ENCODE measurements at places on chromosomes 6 and 20.

DNA sequence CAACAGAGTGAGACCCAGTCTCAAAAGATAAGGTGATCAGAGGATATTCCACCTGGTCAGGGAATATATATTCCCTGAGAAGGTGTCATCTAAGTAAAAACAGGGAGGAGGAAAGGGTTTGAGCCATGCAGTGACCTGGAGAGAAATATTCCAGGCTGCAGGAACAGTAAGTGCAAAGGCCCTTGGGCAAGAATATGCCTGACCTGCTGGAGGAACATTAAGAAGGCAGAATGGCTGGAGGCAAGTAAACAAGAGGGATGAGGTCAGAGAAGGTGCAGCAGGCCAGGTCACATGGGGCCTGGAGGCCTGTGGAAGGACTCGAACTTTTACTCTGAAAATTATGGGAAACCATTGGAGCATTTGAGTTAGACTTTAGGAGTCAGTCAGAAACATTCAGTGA is 6.7 kb downstream of the DEF6 start:
- DNase-seq: no peak

DNA sequence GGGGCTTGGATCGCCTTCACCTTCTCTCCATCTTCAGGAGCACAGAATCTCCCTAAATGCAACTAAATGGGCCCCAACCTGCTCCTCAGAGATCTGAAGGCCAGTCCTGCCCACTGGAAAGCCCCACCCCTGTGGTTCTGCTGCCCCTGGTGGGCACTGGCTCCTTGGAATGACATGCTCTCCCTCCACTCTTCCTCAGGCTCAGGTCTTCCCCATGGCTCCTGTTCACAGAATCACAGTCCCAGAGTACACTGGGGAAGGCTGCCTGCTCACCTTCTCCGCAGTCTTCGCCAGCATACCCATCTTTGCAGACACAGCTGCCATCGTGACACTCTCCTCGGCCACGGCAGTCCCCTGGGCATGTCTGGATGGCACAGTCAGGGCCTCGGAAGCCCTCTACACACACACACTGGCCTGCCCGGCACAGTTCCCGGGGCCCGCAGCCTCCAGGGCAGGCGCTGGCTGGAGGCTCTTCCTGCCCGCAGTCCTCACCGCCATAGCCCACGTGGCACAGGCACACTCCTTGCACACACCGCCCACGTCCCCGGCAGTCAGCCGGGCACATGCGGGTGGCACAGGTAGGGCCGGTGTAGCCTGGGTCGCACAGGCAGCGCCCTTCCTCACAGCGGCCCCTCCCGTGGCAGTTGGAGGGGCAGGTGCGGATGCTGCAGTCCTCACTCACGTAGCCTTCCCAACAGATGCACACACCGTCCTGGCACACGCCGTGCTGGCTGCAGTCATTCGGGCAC is 13.6 kb downstream of the TNXB start:
- DNase-seq: no peak

- no peak for DNase-seq
Observed at GRCh38 chr6:4922488-4923037, 81.3 kb downstream of the RPP40 start.

GRCh38 chr6:34412016-34412415 is 13.9 kb downstream of the RPS10 start:
- DNase-seq: peak; percentile 91

DNA sequence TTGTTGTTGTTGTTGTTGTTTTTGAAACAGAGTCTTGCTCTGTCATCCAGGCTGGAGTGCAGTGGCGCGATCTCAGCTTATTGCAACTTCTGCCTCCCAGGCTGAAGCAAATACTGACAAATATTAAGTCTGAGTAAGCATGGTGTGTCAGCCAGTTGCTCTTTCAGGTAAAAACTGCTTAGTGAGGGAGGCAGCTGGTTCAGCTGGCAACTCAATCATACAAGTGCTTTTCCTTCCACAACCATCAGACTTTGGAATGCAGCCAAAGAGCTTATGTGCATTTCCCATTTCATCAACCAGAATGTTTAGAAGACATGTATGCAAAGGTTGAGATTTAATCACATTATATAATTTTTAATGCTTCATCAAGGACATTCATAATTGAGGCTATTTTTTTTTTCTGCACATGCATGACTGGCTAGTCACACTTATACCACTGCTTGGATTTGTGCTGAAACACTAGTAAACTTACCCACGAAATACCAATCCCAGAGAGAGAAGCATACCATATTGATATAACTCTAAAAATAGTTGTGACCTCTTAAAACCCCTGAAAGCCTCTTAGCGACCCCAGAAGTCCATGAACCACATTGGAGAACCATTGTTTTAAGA is 56.0 kb downstream of the CLIC5 start:
- no peak for DNase-seq

- no peak for DNase-seq
Observed at GRCh38 chr6:152879681-152880080, 103.2 kb downstream of the FBXO5 start.

GRCh38 chr6:31525932-31526591 is 2.7 kb upstream of the MCCD1 start:
- no peak for DNase-seq

DNA sequence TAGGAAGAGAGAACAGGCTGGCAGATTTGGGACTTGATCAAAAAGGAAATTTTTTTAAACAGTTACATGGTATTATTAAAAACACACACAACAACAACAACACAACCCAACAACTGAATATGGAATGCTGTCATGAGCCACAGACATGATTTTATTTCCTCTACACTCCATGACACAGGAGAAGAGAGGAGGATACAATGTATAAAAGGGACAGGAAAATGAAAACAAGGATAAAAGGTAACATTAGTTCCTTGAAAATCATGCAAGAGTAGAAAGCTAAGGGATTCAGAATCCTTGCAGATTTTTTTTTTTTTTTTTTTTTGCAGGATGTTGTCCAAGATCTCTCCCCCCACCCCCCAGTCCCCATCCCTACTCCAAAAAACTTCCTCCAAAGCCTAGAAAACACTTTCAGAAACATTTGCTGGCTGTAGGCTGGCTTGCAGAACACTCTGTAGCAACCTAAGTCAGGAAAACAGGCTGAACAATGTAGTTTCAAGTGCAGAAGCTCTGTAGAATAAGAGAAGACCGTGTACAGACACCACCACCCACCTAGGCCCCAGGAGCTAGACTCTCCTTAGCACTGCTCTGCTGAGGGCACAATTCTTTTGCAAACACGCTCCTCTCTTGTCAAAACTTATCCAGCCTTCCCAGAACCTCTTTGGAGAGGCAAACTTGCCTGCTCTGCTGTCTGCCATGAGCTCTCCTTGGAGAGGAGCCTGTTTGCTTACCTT is 845 bp downstream of the ZMYND8 start:
- DNase-seq: no peak

- no peak for DNase-seq
Observed at GRCh38 chr6:142631517-142632385, 313.2 kb downstream of the HIVEP2 start.

GRCh38 chr6:14658886-14659561 is 541.5 kb downstream of the CD83 start:
- peak; percentile 32 for DNase-seq

GRCh38 chr6:40077315-40077714 is 143.1 kb upstream of the MOCS1 start:
- no peak for DNase-seq

DNA sequence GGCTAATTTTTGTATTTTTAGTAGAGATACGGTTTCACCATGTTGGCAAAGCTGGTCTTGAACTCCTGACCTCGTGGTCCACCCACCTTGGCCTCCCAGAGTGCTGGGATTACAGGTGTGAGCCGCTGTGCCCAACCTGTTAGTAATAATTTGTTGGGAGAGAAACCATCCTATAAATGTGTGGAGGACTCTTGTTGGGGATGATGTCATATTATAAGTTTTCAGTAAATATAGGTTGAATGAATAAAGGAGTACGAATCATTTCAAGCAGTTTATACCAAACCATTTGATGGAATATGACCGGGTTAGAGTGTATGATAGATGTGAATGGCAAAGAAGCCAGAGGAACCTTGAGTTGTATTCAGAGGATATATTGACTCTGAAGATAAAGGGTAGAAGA is 240.8 kb downstream of the SAMD5 start:
- DNase-seq: no peak

DNA sequence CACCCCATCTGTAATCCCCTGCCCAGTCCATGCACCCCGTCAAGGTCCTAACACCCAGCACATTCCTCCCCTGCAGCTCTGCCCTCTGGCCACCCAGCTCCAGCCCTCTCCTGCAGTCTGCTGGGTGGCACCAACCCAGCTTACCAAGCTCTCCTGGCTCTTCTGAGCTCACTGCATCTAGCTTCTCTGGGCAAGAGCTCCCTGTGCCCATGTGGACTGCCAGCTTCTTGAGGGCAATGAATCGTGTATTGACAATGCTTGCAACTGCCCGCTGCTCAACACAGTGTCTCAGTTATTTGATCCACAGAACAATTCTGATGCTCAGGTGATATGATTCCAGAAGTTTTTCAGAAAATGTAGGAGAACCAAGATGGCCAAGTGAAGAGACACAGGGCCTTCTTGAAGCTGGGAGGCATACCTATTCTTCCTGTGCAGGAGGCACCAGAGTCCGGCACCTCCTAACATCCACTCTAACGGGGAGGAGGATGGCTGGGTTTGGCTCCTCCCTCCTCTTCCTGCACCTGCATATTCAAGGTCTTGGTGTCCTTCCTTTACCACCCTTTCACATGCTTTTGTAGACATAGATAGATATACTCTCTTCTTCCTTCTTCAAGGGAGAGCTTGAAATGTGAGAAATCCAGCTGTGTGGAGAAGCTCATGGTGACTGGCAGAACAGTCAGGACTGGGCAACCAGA is 85.6 kb downstream of the TRERF1 start:
- no peak for DNase-seq

DNA sequence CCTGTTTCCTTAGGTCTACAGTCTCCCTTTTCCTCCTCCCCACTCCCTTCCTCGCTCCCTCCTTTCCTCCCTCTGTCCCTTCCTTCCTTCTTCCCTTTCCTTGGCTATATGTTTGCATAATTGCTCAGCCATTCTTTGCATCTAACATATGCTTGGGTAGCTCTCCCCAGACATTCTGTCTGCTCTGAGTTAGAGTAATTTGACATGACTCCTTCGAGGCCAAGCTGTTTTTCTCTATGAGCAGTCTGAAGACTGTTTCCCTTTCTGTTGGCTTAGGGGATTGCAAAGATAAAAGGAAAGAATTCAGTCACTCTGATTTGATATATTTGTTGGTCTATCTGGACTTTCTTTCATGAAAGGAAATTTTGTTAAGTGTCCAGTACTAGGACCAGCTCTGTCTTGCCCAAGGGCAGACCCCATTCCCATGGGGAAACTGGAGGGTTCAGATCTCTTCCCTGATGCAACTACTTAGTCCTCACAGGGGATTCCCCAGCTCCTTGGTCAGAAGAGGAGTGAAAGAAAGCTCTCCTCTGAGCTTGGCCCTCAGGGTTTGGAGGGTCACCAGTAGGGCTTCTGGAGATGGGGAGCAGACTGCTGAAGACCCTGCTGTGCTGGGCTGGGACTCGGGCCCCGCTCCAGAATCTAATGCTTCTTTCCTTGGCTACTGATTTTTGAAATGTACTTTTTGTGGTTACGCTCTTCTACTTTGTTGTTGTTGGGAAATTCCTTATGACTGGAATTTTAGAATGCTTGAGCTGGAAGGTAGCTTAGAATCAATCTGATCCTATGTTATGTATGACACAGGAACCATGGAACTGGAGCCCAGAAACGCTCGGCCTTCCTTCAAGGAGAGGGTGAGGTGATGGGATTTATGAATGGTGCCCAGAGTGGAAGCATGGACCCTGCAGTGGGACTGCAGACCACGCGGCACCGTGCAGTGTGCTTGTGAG is 63.7 kb upstream of the SLC22A23 start:
- DNase-seq: peak; percentile 66

DNA sequence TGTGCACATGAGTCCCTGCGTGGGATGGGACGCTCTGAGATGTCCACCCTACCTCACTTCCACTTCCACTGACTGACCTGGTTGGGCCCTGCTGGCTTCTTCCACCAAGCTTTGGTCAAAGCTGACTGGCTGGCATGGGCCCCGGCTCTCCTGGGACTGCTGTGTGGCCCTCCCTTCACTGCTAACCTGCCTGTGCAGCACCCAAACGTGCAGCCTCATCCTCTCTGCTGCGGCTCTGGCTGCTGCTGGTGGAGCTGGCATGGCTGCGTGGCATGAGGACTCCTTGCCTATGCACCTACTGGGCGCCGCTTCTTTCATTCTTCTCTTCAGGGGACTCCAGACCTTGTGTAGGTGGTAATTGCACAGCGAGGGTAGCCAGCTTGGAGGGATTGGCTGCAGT is 18.7 kb upstream of the IP6K3 start:
- DNase-seq: no peak

DNA sequence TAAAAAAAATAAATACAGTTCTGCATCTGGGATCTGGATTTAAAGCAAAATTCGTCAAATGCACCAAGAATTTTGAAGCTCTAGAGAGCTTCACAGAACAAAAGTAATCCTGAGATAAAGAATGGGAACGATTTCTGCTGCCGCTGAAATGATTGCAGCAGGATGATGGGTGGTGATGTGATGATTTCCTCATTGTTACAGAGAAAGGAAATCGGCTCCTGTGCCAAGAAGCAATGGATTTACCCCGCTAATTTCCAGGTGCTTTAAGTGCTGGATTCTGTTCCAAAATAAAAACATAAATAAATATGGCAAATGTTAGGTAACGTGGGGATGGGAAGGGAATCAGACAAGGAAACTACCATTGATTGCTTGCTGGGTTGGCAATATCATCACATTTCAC is 1067.9 kb upstream of the MAP3K7 start:
- no peak for DNase-seq

DNA sequence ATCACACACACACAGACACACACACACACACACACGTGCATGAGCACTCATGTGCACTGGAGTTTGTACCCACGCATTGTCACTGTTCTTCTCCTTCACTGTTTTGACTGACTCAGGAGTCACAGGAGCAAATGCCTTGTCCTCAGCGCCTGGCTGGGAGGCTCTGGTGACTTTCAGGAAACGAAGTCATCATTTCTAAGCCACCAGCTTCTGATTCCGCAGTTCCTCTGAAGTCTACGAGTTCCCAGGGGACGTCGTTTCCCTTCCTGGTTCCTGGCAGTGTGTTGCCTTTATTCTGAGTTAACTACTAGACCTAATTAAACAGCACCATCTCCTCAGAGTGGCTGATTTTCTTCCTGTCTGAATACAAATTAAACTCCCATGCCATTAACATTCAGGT is 82.2 kb upstream of the PMEPA1 start:
- no peak for DNase-seq

GRCh38 chr20:18005170-18005989 is 36.6 kb downstream of the MGME1 start:
- no peak for DNase-seq

- peak; percentile 94 for DNase-seq
Observed at GRCh38 chr6:33425668-33426577, 6.1 kb downstream of the SYNGAP1 start.

DNA sequence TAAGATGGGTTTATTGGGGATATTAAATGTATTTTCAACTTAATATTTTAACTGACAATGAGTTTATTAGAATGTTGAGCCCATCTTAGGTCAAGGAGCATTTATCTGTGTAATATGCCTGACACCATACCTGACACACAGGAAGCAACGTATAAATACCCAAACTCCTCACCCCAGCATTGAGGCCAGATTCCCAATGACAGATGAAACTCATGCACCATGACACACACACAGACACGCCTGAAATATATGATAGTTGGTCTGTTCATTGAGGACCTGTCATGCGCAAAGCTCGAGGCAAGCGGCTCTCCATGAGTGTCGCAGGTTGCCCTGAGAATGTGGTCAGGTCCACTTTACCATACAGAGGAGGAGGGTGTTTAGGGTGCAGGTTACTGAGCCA is 64.1 kb downstream of the GFOD1 start:
- no peak for DNase-seq

All from COLO829 (cell line).